ENCODE measurements at places on chromosomes 16 and 17. TPM values are rescaled to one million over a fixed set of nuclear protein-coding genes. Genes with fewer than 3 reads are reported as not detected.

GRCh38 chr16:8935989-8936388 lies 27.7 kb downstream of the USP7 start:
- no peak for DNase-seq
- peaks cover 79% of the 10 kb centered on the region for H3K4me1 ChIP-seq
- H3K4me3 ChIP-seq, result peak overlapping the region; percentile 34
- H3K36me3 ChIP-seq, result peaks cover 10% of the 10 kb centered on the region
- no peaks in the 10 kb centered on the region for H3K27me3 ChIP-seq
- peak overlapping the region; percentile 43 for H3K27ac ChIP-seq

Gene PRR11
- total RNA-seq, result 66.4 TPM

DNA sequence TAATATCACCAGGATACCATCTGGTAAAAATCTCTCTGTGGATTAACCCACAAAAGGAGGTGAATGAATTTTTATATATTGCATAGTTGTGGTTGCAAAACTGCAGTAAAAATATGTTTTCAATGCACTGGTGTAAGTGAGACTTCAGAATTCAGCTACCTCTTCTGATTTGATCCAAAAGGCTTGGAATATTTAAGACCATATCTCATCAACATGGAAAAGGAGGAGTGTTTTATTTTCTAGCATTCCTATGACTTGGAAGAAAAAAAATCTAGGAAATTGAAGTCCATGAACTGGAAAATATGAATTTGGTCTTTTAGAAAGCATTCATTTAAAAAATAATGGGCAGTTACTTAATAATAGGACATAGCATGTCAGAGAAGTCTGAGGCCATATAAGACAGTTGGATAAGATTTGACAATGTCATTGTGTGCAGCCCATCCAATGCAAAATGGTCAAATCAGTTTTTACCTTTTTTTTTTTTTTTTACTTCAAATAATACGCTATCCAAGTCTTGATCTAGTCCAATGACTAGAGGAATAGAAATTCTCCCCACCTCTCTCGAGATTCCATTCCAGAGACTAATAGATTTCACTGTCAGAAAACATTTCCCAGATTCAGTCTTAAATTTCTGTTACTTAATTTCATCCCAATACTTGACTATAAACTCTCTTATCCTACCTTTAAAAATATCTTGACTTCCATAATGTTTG lies 364.9 kb upstream of the PMFBP1 start:
- H3K4me1 ChIP-seq, result no peaks in the 10 kb centered on the region
- no peak overlapping the region for H3K4me3 ChIP-seq
- no peak for DNase-seq
- no peak overlapping the region for H3K27ac ChIP-seq

Gene DNAH17
- total RNA-seq, result 0.26 TPM

- no peaks in the 10 kb centered on the region for H3K36me3 ChIP-seq
- H3K4me1 ChIP-seq, result no peaks in the 10 kb centered on the region
- peak; percentile 11 for DNase-seq
- H3K27ac ChIP-seq, result no peak overlapping the region
- no peak overlapping the region for H3K4me3 ChIP-seq
These were observed 82.9 kb upstream of the RCVRN start for GRCh38 chr17:9987779-9988585.

GRCh38 chr16:68074850-68075555 lies 10.2 kb upstream of the NFATC3 start:
- H3K36me3 ChIP-seq, result peaks cover 74% of the 10 kb centered on the region
- peak overlapping the region; percentile 86 for H3K27ac ChIP-seq
- H3K27me3 ChIP-seq, result no peaks in the 10 kb centered on the region
- H3K4me1 ChIP-seq, result peaks cover 69% of the 10 kb centered on the region
- H3K4me3 ChIP-seq, result peak overlapping the region; percentile 40

Gene TBKBP1
- total RNA-seq, result 11.7 TPM

GRCh38 chr17:67353161-67353560 lies 13.2 kb downstream of the PSMD12 start:
- no peaks in the 10 kb centered on the region for H3K27me3 ChIP-seq
- H3K27ac ChIP-seq, result no peak overlapping the region
- no peak overlapping the region for H3K4me3 ChIP-seq

- no peak overlapping the region for H3K27ac ChIP-seq
- H3K4me1 ChIP-seq, result no peaks in the 10 kb centered on the region
- no peak overlapping the region for H3K4me3 ChIP-seq
- no peak for DNase-seq
These were observed 473.6 kb downstream of the CDH11 start for GRCh38 chr16:64648282-64648681.

Gene MT1M
- not detected for total RNA-seq

DNA sequence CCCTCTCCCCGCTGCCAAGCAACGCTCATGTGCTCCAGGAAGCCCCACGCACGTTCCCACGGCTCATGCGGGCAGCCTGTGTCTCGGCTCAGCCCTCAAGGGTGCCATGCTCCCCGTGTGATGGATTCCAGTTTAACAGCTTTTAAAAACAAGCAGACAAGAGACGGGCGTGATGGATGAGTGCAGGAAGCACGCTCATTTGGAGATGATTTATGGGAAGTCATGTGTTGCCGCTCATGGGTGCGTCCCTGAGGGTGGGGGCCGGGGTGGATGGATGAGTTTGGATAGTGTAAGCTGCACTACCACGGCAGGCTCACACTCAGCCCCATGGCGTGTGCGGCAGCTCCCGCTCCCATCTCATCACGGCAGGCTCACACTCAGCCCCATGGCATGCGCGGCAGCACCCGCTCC lies 132.8 kb downstream of the RBFOX3 start:
- peaks cover 66% of the 10 kb centered on the region for H3K27me3 ChIP-seq
- DNase-seq, result no peak
- H3K4me3 ChIP-seq, result no peak overlapping the region
- H3K4me1 ChIP-seq, result no peaks in the 10 kb centered on the region
- no peaks in the 10 kb centered on the region for H3K36me3 ChIP-seq

GRCh38 chr17:4648741-4649140 lies 7.3 kb upstream of the ALOX15 start:
- H3K36me3 ChIP-seq, result no peaks in the 10 kb centered on the region
- H3K27ac ChIP-seq, result no peak overlapping the region
- H3K4me3 ChIP-seq, result no peak overlapping the region
- H3K27me3 ChIP-seq, result peaks cover 30% of the 10 kb centered on the region

Gene WNT3
- total RNA-seq, result 0.08 TPM

GRCh38 chr16:81831722-81832126 lies 52.6 kb downstream of the PLCG2 start:
- H3K27ac ChIP-seq, result no peak overlapping the region
- no peaks in the 10 kb centered on the region for H3K36me3 ChIP-seq
- H3K4me1 ChIP-seq, result peaks cover 15% of the 10 kb centered on the region
- peak; percentile 69 for DNase-seq
- H3K4me3 ChIP-seq, result no peak overlapping the region

- no peak overlapping the region for H3K4me3 ChIP-seq
- DNase-seq, result no peak
- no peaks in the 10 kb centered on the region for H3K27me3 ChIP-seq
- H3K36me3 ChIP-seq, result no peaks in the 10 kb centered on the region
These were observed 3.7 kb downstream of the HPR start for GRCh38 chr16:72066747-72067146.

GRCh38 chr17:82117139-82118090 lies 19.4 kb upstream of the FASN start:
- no peak for DNase-seq
- H3K4me1 ChIP-seq, result peaks cover 23% of the 10 kb centered on the region
- no peak overlapping the region for H3K4me3 ChIP-seq
- H3K27ac ChIP-seq, result no peak overlapping the region

Gene SLC16A6
- 6.0 TPM for total RNA-seq

Gene HEATR9
- 0.18 TPM for total RNA-seq

GRCh38 chr17:75752802-75753513 lies 12.0 kb downstream of the GALK1 start:
- H3K36me3 ChIP-seq, result no peaks in the 10 kb centered on the region
- peak overlapping the region; percentile 57 for H3K4me3 ChIP-seq
- H3K4me1 ChIP-seq, result peaks cover 10% of the 10 kb centered on the region
- no peak for DNase-seq
- H3K27ac ChIP-seq, result no peak overlapping the region

- no peak overlapping the region for H3K27ac ChIP-seq
- no peak for DNase-seq
- H3K36me3 ChIP-seq, result no peaks in the 10 kb centered on the region
- H3K4me1 ChIP-seq, result no peaks in the 10 kb centered on the region
- no peaks in the 10 kb centered on the region for H3K27me3 ChIP-seq
These were observed 22.6 kb upstream of the NF1 start for GRCh38 chr17:31072186-31072585.

GRCh38 chr17:50956750-50957523 lies 90.8 kb upstream of the TOB1 start:
- H3K27ac ChIP-seq, result no peak overlapping the region
- H3K4me3 ChIP-seq, result no peak overlapping the region
- H3K36me3 ChIP-seq, result peaks cover 3% of the 10 kb centered on the region
- DNase-seq, result peak; percentile 60
- H3K27me3 ChIP-seq, result no peaks in the 10 kb centered on the region
- peaks cover 3% of the 10 kb centered on the region for H3K4me1 ChIP-seq

- H3K36me3 ChIP-seq, result peaks cover 43% of the 10 kb centered on the region
- H3K27ac ChIP-seq, result peak overlapping the region; percentile 93
- H3K4me3 ChIP-seq, result peak overlapping the region; percentile 96
- peaks cover 11% of the 10 kb centered on the region for H3K27me3 ChIP-seq
- peaks cover 30% of the 10 kb centered on the region for H3K4me1 ChIP-seq
- no peak for DNase-seq
These were observed 616 bp downstream of the ACTG1 start for GRCh38 chr17:81511804-81512561.

Gene CCDC78
- total RNA-seq, result 8.1 TPM

Gene NAGPA
- total RNA-seq, result 14.7 TPM

DNA sequence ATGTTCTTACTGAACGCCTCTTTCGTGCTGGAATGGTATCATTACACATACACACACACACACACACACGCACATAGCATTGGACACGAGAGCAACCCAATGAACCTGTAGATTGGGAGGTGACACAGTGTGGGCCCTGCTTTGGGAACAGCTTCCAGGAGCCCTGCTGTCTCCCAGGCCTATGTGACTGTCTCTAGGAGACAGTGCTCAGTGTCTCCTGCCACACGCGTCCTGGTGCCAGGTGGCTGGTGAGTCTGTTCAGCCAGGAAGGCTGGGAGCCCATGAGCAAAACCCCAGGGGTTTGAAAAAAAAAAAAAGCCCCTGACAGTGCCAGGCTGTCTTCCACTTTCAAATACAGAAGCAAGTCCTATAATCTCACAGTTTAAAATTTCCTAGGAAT lies 2.4 kb upstream of the SPOP start:
- peaks cover 10% of the 10 kb centered on the region for H3K36me3 ChIP-seq
- no peak for DNase-seq
- no peak overlapping the region for H3K27ac ChIP-seq

Gene SCN4A
- 0.14 TPM for total RNA-seq

Gene CCDC102A
- 8.7 TPM for total RNA-seq

DNA sequence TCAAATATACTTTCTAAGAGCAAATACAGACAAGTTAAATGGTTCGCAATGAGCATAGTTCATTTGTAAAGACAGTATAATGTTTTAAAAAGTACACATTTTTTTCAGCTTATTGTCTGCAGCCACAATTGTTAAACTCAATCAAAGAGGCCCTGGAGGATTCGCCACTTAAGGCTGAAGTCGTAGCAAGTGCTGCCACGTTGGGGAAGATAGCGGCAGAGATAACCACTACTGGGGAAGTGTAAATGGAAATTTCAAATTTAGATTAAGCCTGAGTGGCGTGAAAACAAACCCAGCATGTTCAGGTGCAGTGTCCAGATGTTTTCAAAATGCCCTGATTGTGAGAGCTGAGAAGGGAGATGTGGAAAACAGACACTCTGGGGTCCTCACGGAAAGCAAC lies 8.4 kb downstream of the PMP22 start:
- no peak for DNase-seq
- H3K27ac ChIP-seq, result no peak overlapping the region
- H3K4me1 ChIP-seq, result peaks cover 12% of the 10 kb centered on the region
- H3K4me3 ChIP-seq, result no peak overlapping the region
- peaks cover 86% of the 10 kb centered on the region for H3K27me3 ChIP-seq

Gene SCNN1B
- not detected for total RNA-seq

GRCh38 chr17:11545696-11546095 lies 52.6 kb upstream of the DNAH9 start:
- no peaks in the 10 kb centered on the region for H3K4me1 ChIP-seq
- no peaks in the 10 kb centered on the region for H3K36me3 ChIP-seq
- no peak for DNase-seq
- no peak overlapping the region for H3K27ac ChIP-seq

DNA sequence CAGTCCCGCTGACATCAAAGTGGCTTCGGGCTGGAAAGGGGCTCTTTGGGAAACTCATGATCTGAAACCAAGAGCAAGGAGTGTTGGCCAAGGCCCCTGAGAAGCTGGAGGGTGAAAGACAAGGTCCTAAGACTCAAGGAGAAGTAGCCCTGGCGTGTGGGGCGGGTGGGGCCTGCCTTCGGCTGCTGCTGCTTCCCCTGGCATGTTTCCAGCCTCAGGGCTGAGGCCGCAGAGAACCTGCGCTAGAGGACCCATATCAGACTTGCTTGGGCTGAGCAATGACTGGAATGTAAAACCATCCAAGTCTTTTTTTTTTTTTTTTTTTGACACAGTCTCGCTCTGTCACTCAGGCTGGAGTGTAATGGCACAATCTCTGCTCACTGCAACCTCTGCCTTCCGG lies 67.5 kb upstream of the GCSH start:
- H3K36me3 ChIP-seq, result no peaks in the 10 kb centered on the region
- no peak for DNase-seq
- no peak overlapping the region for H3K27ac ChIP-seq
- H3K4me1 ChIP-seq, result no peaks in the 10 kb centered on the region
- H3K27me3 ChIP-seq, result peaks cover 3% of the 10 kb centered on the region
- H3K4me3 ChIP-seq, result no peak overlapping the region

DNA sequence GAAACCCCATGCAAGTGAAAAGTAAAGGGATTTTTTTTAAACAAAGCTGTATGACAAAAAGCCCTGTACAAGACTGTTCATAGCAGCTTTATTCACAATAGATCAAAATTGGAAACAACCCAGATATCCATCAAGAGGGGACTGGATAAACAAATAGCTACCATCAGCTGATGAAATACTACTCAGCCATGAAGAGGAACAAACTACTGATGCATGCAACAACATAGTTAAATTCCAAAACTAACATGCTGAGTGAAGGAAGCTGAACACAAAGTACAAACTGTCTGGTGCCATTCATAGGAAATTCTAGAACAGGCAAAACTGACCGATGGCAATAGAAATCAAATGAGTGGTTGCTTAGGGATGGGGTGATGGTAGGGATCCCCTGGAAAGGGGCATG lies 15.1 kb downstream of the FOXJ1 start:
- H3K36me3 ChIP-seq, result no peaks in the 10 kb centered on the region
- no peaks in the 10 kb centered on the region for H3K27me3 ChIP-seq
- H3K4me1 ChIP-seq, result peaks cover 20% of the 10 kb centered on the region
- H3K4me3 ChIP-seq, result no peak overlapping the region

Gene C1QL1
- total RNA-seq, result not detected

Gene SPATA32
- 0.68 TPM for total RNA-seq

DNA sequence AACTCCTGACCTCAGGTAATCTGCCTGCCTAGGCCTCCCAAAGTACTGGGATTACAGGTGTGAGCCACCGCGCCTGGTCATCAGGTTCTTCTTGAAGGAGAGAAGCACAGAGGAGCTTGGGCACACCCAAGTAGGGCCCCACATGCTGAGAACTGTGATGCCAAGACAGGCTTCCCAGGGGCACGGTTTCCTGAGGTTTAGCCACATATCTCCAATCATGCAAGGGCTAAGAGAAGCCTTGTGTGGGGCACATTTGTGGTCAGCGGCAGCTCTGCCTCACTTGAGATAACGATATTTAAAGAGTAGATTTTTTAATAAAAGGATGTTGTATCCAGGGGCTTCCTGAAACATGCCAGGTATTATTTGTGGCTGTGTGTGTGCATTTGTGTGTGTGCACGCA lies 46.9 kb downstream of the CUEDC1 start:
- H3K36me3 ChIP-seq, result no peaks in the 10 kb centered on the region
- no peak overlapping the region for H3K4me3 ChIP-seq
- peaks cover 1% of the 10 kb centered on the region for H3K4me1 ChIP-seq
- H3K27ac ChIP-seq, result no peak overlapping the region
- H3K27me3 ChIP-seq, result no peaks in the 10 kb centered on the region
